ENCODE measurements at places on chromosomes 6 and 20.

DNA sequence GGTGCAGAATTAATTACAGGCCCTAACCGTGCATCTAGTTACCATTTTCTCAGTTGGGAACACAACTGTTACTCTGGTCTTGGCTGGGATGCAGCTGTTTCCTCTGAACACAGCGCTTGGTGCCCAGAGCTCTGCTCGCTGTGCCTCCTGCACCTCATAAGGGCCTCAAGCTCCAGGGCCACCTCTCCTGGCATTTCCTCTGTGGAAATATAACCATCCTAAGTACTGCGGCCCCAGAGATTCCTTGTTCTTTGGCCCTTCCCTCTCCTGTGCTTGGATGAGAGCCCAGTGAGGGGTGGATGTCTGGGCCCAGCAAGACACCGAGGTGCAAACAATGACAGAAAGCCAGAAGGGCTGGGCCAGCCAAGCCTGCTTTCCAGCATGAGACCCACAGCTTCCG is 169.9 kb upstream of the CST7 start:
- no peak for DNase-seq

DNA sequence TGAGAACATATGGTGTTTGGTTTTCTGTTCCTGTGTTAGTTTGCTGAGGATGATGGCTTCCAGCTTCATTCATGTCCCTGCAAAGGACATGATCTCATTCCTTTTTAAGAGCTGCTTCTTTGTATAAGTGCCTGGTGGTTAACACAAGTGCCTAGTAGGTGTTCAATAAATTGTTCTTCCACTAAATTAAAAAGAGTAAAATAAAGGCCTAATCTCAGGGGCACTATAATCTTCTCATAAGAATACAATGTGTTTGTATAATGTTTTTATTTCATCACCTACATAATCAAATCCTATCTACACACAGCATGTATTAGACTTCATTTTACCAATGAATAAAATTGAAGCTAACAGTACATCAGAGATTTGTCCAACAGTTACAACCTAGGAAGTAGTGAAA is 252.7 kb downstream of the KHDC1L start:
- no peak for DNase-seq

- no peak for DNase-seq
Observed at GRCh38 chr6:89042664-89043063, 37.9 kb upstream of the PNRC1 start.

- peak; percentile 12 for DNase-seq
Observed at GRCh38 chr6:70369332-70369950, 43.9 kb upstream of the FAM135A start.

GRCh38 chr20:8291873-8292272 is 159.8 kb downstream of the PLCB1 start:
- no peak for DNase-seq

- DNase-seq = no peak
Observed at GRCh38 chr6:143038833-143039232, 21.9 kb upstream of the AIG1 start.

DNA sequence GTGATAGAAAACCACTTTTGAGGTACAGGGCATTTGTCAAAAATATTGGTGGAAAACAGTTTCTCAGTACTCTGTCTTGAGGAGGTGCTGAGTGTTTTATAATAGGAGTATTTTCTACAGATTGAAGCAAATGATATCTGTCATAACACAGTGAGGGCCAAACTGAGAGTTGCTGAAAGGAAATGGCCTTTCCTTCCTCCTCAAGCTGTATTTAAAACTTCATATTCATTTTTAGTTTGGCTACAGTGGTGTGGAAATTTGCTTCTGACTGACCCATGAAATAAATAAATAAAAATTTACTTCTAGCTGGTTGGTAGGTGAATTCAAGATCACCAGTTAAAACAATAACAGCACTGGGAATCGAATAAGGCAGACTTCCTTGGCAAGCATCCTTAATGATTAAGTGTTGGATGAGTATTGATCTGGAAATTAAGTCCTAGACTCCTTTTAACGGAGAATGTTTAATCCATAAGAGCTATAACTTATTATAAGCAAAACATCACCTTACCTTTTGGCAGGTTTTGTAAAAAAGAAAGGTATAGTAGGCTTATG is 828.6 kb upstream of the CITED2 start:
- no peak for DNase-seq

DNA sequence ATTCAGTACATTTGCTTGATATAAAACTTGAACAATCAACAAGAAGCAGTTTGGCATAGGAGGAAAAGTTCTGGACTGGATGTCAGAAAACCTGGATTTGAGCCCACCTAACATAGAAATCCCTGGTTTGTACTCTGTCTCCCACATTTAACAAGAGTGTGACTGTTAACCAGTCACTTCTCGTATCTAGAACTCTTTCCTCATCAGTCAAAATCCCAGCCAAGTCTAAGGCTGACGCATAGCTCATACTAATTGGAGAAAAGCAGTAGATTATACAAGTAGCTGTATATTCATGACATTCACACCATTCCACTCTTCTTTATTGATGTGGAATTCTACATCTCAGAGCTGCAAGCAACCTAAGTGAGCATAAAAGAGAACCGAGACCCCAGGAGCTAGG is 222.7 kb downstream of the PHACTR1 start:
- no peak for DNase-seq

GRCh38 chr6:139927236-139927635 is 552.8 kb upstream of the CITED2 start:
- no peak for DNase-seq

DNA sequence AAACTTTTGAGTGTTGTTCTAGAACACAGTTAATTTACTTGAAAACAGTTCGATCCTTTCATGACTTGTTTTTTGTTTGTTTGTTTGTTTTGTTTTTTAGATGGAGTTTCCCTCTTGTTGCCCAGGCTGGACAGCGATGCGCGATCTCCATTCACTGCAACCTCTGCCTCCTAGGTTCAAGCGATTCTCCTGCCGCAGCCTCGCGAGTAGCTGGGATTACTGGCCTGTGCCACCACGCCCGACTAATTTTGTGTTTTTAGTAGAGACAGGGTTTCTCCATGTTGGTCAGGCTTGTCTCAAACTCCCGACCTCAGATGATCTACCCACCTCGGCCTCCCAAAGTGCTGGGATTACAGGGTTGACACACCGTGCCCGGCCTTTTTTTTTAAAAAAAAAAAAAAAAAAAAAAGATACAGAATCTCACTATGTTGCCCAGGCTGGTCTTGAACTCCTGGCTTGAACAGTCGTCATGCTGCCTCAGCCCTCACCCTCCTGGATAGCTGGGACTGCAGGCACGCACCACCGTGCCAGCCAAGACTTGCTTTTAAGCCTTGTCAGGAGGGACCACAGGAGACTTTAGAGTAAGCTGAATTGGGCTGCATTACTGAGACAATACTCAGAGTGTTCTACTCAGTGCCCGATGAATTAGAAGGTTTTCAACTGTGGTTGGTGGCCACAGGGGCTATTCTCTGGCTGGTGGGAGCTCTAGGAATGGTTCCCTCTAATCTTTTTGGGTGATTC is 76.7 kb upstream of the SLC22A16 start:
- no peak for DNase-seq
